Left ventricle myocardium inferior (tissue), 1 donor: ENCODE measurements at places on chromosomes 2 and 18. TPM values are rescaled to one million over a fixed set of nuclear protein-coding genes. Genes with fewer than 3 reads are reported as not detected.

Gene GBX2
- not detected for total RNA-seq

GRCh38 chr2:1995987-1996386, 251.7 kb upstream of the PXDN start:
- no peak for DNase-seq

DNA sequence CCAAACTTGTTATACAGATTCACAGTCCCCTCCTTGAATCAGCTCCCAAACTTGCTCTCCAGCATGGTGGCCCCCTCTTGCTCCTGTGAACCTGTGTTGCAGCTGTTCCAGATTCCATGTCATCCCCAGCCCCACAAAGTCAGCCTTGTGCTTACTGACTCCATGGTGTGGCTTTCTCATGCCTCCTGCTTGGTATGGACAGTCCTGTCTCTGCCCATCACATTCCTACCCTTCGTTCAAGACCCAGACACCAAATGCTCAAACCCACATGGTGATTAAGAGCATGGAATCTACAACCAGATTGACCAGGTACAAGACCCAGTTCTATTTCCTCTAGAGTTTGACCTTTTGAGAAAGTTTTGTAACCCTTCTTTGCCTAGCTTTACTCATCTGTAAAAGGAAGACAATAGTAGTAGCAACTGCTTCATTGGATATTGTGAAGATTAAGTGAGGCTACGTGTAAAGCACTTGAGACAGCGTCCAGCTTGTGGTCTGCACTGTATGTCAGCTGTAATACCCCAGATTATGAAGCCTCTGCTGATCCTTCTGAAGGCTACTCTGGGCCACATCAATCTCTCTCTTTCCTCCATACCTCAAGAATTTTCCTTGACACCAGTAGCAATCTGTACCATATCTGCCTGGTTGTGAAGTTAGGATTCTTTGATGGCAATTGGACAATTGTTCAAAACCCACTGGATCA, 146.4 kb upstream of the HAAO start:
- DNase-seq, result no peak

DNA sequence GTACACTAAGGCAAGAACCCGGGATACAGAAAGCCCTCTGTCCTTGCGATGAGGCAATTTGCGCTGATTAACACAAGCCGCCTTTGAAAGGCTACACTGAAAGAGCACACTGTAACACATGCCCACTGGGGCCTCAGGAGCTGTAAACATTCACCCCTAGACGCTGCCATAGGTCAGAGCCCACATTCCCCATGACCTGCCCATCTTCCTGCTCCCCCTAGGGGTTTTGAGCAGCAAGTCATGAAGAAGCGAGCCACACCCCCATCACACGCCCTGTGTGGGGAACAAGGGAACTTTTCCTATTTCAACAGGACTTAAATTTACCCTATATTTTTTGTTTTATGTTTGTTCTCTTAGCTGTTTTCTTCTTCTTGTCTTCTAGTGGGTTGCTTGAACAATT, 47.8 kb upstream of the SLC4A10 start:
- DNase-seq, result no peak

Gene PIGN
- total RNA-seq, result 19.7 TPM

Gene VWC2L
- not detected for total RNA-seq

DNA sequence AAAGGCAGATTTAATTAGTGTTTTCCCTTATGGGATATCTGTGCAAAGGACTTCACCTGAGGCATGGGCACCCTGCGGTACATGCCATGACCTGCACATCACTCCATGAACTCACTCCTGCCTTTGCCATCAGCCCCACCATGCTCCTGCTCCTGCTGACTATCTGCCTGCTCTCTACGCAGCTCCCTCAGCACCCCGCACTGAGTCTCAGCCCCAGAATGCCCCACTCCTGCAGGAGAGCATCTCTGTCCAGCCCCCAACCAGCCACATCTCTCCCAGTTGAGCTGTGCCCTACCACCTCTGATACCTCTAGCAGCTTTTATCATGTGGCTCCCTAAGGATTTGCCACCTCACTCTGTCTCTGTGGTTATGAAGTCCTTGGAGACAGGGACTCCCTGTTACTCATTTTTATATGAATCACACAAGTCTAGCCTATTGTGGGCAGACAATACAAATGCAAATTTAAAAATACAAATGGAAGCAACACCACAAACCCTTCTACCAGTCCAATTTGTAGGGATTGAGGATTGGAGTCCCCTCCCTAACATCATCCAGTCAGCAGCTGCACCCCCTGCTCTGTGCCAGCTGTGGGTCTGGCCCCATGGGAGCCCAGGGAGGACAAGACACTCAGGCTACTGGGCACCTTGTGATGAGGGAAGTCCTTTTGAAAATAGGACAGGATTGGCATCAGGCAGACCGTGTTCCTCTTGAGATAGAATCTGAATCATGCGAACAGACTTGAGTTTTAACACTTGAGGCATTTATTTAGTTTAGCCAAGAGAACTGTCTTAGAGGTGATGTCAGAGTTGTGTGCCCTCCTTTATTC, 689.6 kb upstream of the HS6ST1 start:
- DNase-seq, result no peak

Gene PLB1
- total RNA-seq, result 2.4 TPM

Gene ESCO1
- total RNA-seq, result 9.2 TPM

Gene SPP2
- not detected for total RNA-seq

- no peak for DNase-seq
Observed at GRCh38 chr2:16628314-16628713, 37.3 kb downstream of the CYRIA start.

- no peak for DNase-seq
Observed at GRCh38 chr2:230908092-230908594, 16.9 kb downstream of the GPR55 start.
